ENCODE measurements at places on chromosomes 6 and 20. TPM values are rescaled to one million over a fixed set of nuclear protein-coding genes. Genes with fewer than 3 reads are reported as not detected.

TBC1D22B gene
- 10.9 TPM for total RNA-seq

PRSS16 gene
- 0.49 TPM for total RNA-seq

GRCh38 chr6:144714021-144714712 lies 429.0 kb downstream of the UTRN start:
- no peaks in the 10 kb centered on the region for H3K4me1 ChIP-seq
- no peak overlapping the region for H3K4me3 ChIP-seq
- no peak overlapping the region for H3K27ac ChIP-seq
- H3K36me3 ChIP-seq, result peaks cover 5% of the 10 kb centered on the region
- no peak for DNase-seq

DNA sequence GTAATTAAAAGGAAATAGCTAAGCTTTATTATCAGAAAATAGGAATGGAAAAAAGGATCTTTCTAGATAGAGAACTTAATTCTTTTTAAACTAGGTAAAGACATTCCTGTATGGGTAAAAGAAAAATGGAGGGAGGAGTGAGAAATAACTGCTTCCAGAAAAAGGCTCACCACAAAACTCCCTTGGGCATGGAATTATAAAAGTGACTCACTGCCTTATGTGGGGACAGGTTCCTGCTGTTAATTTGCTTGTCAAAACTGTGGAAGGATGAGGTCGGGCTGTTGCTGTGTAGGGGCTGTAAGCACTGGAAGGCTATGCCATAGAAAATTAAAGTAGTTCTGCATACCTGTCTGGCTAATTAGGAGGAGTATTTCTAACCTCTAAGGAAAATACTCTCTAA lies 158.7 kb downstream of the UBE3D start:
- H3K27me3 ChIP-seq, result no peaks in the 10 kb centered on the region
- H3K4me1 ChIP-seq, result no peaks in the 10 kb centered on the region
- H3K4me3 ChIP-seq, result no peak overlapping the region
- no peak overlapping the region for H3K27ac ChIP-seq
- no peaks in the 10 kb centered on the region for H3K36me3 ChIP-seq

MOCS1 gene
- not detected for total RNA-seq

SLA2 gene
- total RNA-seq, result 29.7 TPM

DNA sequence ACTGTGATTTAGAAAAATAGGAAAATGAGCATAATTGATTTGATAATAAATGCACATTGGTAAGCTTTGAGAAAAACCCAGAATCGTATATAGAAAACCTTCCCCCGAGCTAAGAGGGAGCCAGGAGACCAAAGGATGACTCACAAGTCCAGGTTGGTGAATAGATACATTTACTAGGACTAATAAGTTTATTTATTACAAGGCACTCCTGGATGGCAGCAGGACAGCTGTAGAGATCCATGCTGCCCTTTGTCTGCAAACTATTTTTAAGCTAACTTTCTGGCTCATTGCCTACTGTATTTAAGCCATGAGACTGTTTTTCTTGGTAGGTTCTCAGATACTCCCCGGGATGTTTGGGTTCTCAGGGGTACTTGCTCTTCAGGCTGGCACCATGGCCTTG lies 13.4 kb downstream of the CASP8AP2 start:
- no peaks in the 10 kb centered on the region for H3K27me3 ChIP-seq
- H3K27ac ChIP-seq, result no peak overlapping the region

BMP5 gene
- not detected for total RNA-seq

All from naive thymus-derived CD4-positive, alpha-beta T cell (primary cell).